Muscle of leg (tissue), 16 donors: ENCODE measurements at places on chromosomes 16 and 17.

DNA sequence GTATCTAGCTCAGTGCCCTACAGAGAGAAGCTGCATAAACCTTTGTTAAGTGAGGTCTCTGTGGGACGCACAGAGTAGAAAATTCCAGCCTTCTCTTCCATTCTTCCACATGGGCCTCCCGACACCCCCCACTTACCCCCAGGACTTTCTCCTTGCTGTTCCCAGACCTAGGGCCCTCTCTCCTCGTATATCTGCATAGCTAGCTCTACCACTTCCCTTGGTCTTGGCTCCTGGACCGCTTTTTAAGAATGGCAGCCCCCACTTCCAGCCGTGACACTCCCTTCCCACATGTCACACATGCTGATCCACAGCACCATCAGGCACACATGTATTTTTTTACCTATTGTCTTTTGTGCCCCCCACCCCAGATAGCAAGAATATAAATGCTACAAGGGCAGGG, 16.7 kb upstream of the FOXJ1 start:
- DNase-seq, result no peak

DNA sequence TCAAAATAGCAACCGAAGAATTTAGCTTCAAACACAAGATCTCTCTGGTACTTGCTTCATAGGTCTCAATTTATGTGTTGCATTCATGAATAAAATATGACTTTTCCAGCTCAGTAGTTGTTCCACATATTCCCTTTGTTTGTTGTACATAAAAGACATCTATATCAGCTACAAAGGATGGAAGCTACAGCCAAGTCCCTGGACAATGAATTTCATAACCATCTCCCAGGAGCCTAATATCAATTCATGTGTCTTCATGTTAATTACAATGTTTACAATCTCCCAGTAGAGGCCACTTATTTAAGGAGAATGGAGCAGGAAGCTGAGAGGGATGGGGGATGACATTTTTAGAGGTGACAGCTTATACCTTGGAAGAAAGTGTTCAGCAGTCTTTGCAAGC, 3.3 kb downstream of the CLEC3A start:
- no peak for DNase-seq

- no peak for DNase-seq
These were observed 9.1 kb downstream of the CEP20 start for GRCh38 chr16:15879255-15879811.

- no peak for DNase-seq
These were observed 26.0 kb downstream of the CBFB start for GRCh38 chr16:67054901-67055300.

GRCh38 chr17:5913641-5914040, 156.5 kb upstream of the WSCD1 start:
- DNase-seq, result no peak

- no peak for DNase-seq
These were observed 120.3 kb upstream of the ADAMTS18 start for GRCh38 chr16:77555126-77555525.

DNA sequence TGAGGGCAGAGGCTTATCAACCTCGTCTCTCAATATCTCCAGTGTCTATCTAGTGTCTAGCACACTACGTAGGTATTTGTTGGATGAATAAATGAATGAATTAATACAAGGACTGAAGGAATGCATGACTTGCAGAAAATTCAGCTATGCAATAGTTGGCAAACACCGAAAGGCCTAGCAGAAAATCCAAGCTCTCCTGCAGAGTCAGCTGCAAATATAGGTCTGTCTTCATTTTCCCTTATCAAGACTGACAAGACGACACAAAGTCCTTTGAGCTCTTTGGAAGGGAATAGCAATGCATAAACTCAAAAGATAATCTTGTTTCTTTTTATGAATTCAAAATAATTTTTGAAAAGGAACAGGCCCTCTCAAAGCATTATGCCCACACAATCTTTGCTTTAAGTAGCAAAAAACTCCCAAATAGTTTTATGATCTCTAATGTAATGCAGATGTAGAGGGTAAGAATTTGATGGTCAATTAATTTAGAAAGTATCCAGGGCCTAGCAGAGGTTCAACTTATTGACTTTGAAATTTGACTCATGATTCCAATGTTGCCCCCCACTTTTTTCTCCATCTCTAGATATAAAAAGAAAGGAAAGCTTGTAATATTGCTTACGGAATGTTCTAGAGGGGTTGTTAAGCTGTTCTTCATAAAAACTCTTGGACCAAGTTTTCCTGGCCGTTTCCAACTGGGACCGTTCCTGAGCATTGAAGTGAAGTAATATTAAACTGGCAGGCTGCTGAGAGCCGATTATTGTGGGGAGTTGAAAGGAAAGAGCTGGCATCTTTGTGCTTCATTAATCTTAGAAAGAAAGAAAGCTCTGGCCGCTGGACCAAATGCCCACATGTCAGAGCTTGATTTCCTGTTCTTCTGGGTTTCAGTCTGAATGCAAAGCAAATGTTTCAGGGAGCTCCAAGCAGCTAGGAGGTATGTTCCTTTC, 227.3 kb downstream of the HS3ST3A1 start:
- DNase-seq, result peak; percentile 54

- DNase-seq, result peak; percentile 70
These were observed 114.5 kb upstream of the MAF start for GRCh38 chr16:79715061-79715460.

DNA sequence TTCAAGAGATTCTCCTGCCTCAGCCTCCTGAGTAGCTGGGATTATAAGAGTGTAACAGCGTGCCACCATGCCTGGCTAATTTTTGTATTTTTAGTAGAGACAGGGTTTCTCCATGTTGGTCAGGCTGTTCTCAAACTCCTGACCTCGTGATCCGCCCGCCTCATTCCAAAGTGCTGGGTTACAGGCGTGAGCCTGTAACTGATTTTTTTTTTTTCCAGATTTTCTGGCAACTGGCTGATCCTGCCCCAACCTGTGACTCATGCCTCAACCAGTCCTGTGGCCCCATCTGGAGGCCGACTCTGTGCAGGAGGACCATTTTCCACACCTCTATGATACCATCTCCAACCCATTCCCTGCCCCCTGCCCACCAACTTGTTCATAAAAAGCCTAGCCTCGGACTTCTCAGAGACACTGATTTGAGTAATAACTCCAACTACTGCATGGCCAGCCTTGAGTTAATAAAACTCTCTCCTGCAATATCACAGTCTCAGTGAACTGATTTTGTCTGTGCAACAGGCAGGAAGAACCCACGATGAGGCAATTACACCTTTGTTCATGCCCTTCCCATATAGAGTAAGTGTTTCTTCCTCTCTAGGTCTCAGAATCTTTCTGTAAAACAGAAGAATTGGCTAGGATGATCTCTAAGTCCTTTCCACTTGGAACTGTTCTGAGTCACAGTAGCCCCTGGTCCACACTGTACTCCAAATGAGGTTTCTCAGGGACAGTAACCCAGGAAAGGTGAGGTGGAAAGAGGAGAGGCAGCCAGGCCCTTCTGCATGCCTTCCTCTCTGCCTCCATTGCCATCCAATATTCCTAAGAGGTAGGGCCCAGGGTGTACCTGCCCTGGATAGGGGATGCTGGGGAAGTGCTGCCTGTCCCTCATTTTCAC, 8.8 kb upstream of the CNOT1 start:
- peak; percentile 27 for DNase-seq

- DNase-seq, result no peak
These were observed 19.4 kb downstream of the GGA3 start for GRCh38 chr17:75241996-75242460.

DNA sequence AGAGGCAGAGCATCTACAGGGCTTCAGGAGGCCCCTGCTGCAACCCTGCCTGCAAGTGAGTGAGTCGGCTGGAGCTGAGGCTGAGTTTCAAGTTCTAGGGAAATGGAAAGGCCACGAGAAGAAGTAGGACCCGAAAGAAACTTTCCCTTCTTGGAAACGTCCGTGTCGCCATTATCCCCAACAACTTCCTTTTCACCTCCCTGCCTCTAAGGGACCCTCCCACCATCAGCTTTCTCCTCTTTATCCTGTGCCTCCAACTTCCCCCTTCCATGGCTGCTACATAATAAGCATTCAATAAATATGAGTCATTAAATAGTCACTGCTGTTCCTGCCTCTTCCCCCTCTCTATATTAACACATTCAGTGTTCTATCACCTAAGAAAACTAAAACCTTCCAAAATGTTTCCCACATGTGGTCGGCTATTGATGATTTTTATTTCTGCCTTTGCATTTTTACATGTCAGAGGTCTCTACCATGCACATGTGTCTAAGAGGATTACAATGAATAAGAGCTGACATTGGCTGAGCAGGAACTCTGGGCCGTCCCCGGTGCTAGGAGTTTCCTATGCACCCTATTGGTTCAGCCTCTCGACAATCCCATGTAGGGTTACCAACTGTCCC, 115.9 kb upstream of the TNRC6C start:
- DNase-seq, result no peak

GRCh38 chr16:7843261-7843660, 510.6 kb downstream of the RBFOX1 start:
- no peak for DNase-seq

- DNase-seq, result peak; percentile 34
These were observed 2.3 kb upstream of the CHST6 start for GRCh38 chr16:75497558-75497957.
